ENCODE measurements at places on chromosomes 12 and 14.
A peak's percentile ranks its signal among the peaks of the same experiment; 100 is the strongest.

DNA sequence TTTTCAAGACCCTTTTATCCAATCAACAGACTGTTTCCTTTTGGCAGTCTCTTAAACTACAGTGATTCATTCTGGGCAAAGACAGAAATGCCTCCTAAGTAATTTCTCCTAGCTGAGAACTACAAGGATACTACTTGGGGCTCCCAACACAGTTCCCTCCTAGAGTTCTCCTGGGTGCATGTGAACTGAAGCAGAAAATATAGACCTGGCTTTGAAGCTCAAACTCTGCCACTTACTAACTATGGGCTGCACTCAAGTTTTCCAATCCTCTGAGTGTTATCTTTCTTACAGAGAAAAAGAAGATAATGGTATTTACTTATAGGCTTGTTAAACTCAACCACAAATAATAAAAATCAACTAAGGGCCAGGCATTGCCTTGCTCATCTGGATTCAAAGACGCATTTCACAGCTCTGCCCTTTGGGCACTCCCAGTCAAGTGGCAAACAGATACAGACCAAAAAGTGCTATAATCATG lies 97.6 kb downstream of the EFCAB11 start:
- no peak for DNase-seq

GRCh38 chr12:1595026-1595561 lies 713 bp upstream of the FBXL14 start:
- DNase-seq: peak; percentile 23

- no peak for DNase-seq
Measured at GRCh38 chr12:106901276-106901675, 54.4 kb upstream of the TMEM263 start.

- DNase-seq: no peak
Measured at GRCh38 chr12:42729535-42729900, 140.0 kb upstream of the PRICKLE1 start.

DNA sequence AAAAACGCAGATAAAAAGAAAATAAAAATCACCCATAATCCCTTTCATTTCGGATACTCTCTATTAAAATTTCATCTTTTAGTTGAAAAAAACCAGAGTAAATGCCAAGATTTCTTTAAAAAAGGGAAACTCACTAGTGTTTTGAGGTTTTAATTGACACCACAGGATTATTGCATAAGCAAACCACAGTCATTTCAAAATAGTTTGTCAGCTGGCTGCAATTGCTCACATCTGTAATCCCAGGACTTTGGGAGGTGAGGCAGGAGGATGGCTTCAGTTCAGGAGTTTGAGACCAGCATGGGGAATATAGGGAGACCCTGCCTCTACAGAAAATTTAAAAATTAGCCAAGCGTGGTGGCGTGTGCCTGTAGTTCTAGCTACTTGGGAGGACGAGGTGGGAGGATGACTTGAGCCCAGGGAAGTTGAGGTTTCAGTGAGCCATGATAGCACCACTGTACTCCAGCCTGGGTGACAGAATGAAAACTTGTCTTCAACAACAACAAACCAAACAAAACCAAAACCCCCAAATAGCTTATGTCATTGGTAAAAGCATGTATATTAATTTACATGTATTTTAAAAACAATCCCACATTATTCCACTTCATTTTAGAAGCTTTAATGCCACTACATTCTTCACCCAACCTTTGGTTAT lies 48.8 kb downstream of the SYNE2 start:
- DNase-seq: no peak
